ENCODE measurements at places on chromosomes 3 and 15.

- no peak for DNase-seq
Measured at GRCh38 chr3:65855370-65856100, 183.2 kb downstream of the MAGI1 start.

DNA sequence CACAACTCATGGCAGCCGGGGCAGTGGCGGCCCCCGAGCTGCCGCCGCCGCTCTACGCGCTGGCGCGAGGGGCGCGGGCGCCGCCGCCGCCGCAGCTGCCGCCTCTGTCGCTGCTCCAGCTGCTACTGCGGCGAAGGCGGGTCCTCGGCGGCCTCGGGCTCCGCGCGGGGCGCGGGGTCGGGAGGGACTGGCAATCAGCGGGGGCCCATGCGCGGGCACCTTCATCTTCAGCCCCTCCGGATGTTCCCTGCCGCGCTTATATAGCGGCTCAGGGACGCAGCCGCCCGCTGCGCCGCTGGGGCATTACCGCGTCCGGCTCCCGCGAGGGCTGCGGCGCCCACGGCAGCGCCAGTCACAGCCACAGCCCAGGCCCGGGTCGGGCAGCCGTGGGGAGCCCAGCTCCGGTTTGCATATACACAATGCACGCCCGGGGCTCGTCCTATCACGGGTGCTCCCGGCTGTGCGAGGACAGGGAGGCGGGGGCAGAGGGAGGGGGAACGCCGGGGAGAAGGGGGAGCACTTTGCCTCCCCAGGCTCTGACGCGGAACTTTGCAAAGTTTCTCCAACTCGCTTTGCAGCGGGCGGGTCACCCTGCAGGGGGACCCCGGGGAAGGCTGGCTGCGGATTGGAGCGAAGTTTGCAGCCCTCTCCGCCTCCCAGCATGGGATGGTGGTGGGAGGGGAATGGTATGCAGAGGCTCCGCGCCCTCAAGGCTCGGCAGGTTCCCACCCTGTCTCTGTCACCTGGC, at the start of gene VGLL3:
VGLL3 (minus strand) TSS at position 416 of the 748 bp plus-strand sequence; CDS start at position 10, 406 bp downstream.
- DNase-seq = peak; percentile 43

GRCh38 chr3:156513619-156514018, 41.3 kb downstream of the SSR3 start:
- DNase-seq = no peak

GRCh38 chr15:48366584-48367312, 35.5 kb downstream of the DUT start:
- DNase-seq = no peak

GRCh38 chr3:171281256-171281992, 178.8 kb downstream of the TNIK start:
- no peak for DNase-seq

GRCh38 chr3:106789276-106789675, 588.0 kb upstream of the CCDC54 start:
- DNase-seq = no peak

GRCh38 chr3:12560505-12561190, 3.8 kb downstream of the MKRN2 start:
- no peak for DNase-seq

All from BJ (cell line).